ENCODE measurements at places on chromosomes 1 and 21.

DNA sequence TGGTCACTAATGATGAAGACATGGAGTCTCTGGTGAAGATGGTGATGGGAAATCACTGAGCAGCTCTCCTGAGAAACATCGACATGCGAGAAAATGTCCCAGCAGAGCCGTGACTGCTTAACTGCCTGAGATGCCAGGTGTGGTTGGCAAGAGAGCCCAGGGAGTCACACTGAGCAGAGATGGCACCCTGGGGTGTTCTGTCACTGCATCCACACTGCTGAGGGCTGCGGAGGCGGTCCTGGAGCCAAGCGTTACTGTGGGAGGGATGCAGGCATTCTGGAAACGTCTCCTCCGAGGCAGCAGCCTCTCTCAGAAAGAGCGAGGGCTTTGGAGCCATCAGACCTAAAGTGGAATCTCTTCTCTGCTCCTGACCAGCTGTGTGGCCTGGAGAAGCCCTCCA is 57.2 kb downstream of the EPHB2 start:
- DNase-seq: no peak

DNA sequence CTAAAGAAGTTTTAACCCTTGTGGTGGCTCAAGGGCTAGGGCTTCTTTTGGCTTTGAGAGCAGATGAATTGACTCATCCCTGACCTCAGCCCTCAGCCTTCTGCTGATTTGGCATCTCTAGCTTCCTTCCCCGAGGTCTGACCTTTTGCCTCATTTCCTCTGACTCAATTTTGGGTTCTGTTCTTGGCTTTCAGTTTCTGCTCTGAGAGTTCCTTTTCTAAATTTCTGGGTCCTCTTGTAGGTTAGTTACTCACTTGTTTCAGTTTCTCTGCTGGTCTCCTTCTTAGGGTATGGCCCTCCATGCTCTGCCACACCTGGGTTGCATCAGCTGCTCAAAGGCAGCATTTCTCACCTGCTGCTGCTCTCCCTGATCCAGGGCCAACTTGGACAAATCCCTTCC is 19.4 kb downstream of the PDE4B start:
- peak; percentile 85 for DNase-seq

DNA sequence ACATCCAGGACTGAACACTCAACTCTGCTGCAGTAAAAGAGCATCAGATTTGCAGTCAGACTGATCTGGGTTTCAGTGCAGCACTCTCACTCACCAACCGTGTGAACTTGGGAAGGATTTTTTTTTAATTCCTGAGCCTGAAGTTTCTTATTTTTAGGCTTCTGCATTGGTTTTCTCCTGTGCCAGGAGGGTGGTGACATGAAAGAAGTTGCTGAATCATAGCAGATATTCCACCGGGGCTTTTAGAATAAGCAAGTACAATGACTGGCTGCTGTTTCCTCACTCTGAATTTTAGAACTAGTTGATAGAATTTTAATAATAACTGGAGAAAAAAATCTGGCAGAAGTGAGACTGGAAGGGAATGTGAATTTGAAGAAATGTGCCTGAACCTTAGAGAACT is 11.6 kb downstream of the ADAM30 start:
- no peak for DNase-seq

DNA sequence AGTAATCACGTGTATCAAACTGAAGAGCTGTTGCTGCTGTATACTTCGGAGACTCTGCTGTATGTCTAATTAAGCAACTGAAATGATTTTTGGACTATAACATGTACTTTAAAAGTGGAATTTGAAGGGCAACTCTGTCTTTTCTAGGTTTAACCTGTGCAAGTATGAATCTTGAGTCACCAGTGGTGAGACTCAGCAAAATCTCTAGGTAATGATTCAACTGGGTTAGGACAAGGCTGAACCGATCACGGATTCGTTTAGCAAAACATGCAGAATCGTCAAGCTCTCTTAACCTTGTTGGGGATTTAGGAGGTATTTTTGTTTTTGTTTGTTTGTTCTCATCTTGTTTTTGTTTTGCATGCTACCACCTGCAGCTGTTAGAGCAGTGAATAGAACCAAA is 149.6 kb downstream of the CYYR1 start:
- DNase-seq: no peak

DNA sequence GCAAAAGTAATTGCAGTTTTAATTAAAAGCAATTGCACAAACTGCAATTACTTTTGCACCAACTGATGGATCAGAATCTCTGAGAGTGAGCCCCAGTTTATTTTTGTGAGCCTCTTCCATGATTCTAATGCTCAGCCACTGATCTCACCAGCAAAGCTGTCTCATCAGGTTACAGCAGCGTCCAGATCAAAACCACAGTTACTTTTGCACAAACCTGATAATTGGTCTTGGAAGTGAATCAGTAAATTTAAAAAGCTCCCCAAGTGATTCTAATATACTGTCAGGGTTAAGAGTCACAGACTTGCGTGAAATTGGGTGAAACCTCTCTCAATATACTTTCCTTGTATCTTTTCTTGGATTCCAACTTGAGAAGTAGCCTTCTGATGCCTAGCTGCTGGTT is 13.5 kb upstream of the CR2 start:
- no peak for DNase-seq

DNA sequence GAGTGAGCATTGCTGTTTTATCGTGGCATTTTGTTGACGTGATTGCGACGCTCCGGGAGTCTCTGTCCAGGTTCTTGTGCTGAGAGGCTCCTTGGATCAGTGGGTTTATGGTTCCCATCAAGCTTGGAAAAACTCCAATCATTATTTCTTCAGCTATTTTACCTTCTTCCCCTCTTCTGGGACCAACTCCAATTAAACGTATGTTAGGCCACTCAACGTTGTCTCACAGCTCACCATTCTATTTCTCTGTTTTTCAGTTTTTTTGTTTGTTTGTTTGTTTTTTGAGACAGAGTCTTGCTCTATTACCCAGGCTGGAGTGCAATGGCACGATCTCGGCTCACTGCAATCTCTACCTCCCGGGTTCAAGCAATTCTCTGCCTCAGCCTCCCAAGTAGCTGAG is 8.0 kb downstream of the HES4 start:
- DNase-seq: no peak

DNA sequence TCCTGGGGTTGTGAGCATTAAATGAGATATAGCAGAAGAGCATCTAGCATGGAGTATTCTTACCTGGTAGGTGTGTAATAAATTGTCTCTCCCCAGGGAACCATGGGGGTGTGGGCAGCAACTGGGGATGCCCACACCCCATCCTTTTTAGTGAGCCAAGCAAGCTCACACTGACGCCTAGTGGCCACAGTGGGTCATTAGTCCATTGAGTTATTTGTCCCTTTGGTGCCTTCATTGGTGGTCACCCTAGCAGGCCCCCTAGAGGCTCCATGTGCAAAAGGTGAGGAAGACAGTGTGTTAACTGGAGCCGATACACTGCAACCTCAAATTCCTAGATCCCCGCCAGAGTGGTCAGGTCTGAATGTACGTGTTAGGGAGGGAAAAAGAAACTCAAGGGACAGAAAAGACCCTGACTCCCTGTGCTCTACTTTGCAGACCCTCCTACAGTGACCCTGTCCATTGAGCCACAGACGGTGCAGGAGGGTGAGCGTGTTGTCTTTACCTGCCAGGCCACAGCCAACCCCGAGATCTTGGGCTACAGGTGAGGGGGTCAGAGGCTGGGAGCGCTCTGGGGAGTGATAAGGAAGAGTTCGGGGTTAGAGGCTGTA is 93.3 kb upstream of the CD1D start:
- DNase-seq: peak; percentile 69

GRCh38 chr1:210989905-210990304 is 144.0 kb downstream of the KCNH1 start:
- no peak for DNase-seq

- no peak for DNase-seq
These were observed 13.1 kb downstream of the IL6R start for GRCh38 chr1:154418062-154418921.

GRCh38 chr21:30552782-30553181 is 8.3 kb downstream of the KRTAP19-7 start:
- DNase-seq: no peak

DNA sequence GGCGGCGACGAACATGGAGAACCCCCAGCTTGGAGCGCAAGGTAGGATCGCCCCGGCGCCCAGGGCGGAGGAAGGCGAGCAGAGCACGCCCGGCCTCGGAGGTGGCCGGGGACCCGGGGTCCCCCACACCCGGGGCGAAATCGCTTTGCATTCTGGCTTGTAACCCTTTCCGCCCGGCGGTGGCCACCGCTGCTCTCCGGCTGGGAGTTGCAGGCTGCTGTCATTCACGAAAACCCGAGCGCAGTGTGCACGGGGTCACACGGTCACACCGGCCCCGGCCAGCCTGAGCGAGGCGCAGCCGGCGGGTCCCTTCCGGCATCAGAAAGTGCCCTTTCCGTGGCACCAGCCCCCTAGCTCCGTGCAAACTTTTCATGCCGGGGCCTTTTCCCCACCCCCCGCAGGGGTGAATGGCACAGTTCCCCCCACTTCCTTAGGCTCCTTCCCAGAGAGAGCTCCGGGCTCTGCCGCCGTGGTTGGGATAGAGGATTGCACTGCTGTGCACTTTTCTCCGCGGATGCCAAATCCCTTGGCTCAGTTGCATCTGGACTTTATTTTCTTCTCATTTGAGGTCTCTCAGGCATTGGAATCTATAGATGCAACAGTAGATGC is 802 bp downstream of the KAZN start:
- DNase-seq: no peak

DNA sequence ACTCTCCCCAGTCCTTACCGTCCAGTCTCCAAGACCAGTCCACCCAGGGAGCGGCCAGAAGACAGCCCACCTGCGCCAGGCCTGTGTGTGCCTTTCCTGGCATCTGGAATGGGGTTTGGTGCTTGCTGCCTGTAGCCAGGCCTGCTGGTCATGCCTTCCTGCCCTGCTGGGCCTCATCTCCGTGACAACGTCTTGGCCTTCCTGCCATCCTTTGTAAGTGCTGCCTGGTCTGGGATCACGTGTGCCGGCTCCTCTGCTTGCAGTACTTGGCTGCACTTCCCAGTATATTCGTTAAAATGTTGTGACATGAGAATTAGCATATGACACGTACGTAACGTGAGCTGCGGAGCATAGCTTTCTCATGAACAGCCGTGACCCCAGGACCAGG is 145.3 kb upstream of the COL6A1 start:
- no peak for DNase-seq

DNA sequence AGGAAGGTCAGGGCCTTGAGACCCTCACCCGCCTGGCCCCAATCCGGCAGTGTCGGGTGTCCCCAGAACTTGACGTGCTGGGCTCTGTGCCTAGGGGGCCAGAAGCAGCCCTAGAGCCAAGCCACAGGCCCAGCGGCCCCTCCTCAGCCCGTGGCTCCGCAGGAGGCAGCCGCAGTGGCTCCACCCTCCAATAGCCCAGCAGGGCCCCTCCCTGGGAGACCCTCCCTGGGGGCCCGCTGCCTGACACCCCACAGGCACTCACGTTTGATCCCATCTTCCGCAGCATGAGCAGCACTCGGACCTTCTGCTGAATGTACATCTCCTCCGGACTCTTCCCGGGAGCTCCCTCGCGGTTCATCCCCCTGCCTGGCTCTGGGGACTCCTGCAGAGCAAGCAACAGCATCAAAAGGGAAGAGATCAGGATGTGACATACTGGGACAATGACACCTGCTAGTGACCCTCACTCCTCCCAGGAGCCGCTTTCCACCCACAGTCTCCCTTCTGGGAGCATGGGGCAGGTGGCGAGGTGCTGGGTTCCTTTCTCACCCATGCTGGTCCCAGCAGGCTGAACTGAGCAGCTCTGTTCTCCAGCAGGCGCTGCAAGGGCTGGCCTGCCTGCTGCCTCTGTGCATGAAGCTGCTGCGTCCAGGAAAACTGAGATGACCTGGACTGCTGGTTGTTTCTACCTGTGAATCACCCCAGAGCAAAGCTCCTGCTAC is 38.2 kb downstream of the CTNNBIP1 start:
- DNase-seq: no peak

- DNase-seq: no peak
These were observed 22.9 kb upstream of the KCNA3 start for GRCh38 chr1:110697606-110698005.

DNA sequence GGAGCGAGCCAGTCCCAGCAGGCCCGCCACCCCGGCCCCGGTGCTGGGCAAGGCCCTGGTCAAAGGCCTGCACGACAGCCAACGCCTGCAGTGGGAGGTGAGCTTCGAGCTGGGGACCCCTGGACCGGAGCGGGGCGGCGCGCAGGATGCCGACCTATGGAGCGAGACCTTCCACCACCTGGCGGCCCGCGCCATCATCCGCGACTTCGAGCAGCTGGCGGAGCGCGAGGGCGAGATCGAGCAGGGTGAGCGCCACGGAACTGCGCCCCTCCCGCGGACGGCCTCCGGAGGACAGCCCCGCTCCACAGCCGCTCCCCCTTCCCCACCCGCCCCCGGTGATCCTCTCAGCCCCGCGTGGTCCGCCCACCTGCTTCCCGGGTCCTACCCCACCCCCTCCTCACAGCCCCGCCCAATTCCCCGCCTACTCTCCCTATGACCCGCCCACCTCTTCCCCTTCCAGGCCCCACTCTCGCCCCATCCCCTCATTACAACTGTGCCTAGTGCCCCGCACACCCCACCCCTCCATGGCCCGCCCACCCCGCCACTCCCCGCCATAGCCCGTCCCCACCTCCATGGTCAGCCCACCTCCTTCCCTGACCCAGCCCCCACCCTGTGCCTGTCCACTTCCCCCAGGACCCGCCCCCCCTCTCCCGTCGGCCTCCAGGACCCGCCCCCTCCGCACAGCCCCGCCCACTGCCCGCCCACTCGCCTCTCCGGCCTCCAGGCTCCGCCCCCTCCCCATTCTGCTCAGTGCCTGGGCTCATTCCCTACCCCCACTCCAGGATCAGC is 52.7 kb downstream of the VWA5B1 start:
- DNase-seq: no peak

GRCh38 chr1:221045842-221046831 is 166.9 kb downstream of the HLX start:
- peak; percentile 37 for DNase-seq

DNA sequence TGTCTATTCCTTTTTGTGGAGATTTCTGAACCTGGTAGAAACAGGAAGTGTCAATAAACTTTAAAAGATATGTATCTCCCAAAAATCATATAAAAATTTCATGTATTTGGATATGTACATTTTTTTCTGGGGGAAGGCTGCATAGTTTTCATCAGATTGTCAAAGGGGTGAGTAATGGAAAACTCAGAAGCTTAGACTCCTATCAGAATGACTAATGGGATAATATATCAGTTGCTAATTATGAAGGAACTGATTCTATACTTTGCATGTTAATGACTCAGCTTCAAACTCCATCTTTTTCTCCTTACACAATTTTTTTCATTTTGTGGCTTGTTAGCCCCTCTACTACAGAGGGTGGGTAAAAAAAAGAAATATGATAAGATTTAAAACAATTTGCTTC is 55.9 kb downstream of the GON4L start:
- DNase-seq: peak; percentile 48

- DNase-seq: no peak
These were observed 141.0 kb upstream of the NGF start for GRCh38 chr1:115479055-115479482.

- no peak for DNase-seq
These were observed 61.4 kb downstream of the MAGI3 start for GRCh38 chr1:113451710-113452109.

DNA sequence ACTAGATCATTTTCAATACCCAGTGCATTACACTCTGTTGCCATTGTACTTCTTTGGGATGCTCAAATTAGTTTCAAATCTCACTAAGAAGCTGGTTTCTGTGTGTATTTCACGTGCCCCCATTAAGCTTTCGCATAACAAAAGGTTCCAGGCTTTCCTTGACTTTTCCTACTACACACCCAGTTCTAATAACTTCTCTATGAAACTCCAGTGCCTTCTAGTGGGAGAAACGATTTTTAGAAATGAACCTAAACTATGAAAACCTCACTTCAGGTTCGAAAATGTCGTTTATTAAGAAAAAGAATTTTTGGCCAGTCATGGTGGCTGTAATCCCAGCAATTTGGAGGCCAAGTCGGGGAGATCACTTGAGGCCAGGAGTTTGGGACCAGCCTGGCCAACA is 2.8 kb downstream of the CFHR4 start:
- no peak for DNase-seq
